ENCODE measurements at places on chromosomes 2 and 18. TPM values are rescaled to one million over a fixed set of nuclear protein-coding genes. Genes with fewer than 3 reads are reported as not detected.

ALK gene
- not detected for total RNA-seq

DNAH7 gene
- 0.21 TPM for total RNA-seq

CENPO gene
- total RNA-seq: not detected

LTBP1 gene
- total RNA-seq: 295 TPM

SCYGR7 gene
- not detected for total RNA-seq

STPG4 gene
- not detected for total RNA-seq

GKN2 gene
- total RNA-seq: 0.75 TPM

CTDSP1 gene
- total RNA-seq: 144 TPM

All from ascending aorta (tissue), 2 donors.